A549 treated with ZK216348 at 1 μM for 4 hours (cell line): ENCODE measurements at places on chromosomes 3 and 15. TPM values are rescaled to one million over a fixed set of nuclear protein-coding genes. Genes with fewer than 3 reads are reported as not detected.

The TUSC2 gene
- 21.2 to 43.0 TPM (median 36.2 TPM) in 5 replicates for total RNA-seq

The CLDN11 gene
- total RNA-seq: 0.19 to 0.21 TPM in 2 of 5 replicates, not detected in the others

The RAB6B gene
- total RNA-seq: 0.91 to 2.7 TPM (median 2.5 TPM) in 5 replicates

The GPR176 gene
- 9.4 to 14.1 TPM (median 11.8 TPM) in 5 replicates for total RNA-seq

The ALDH1A3 gene
- 16.2 to 19.9 TPM (median 18.9 TPM) in 5 replicates for total RNA-seq

The RNU5B-1 gene
- not detected in 5 replicates for total RNA-seq
